ENCODE measurements at places on chromosomes 5 and 9. TPM values are rescaled to one million over a fixed set of nuclear protein-coding genes. Genes with fewer than 3 reads are reported as not detected.

The SUB1 gene
- total RNA-seq: 531 TPM

The GFM2 gene
- 33.0 TPM for total RNA-seq

The FOXD4L6 gene
- total RNA-seq: not detected

The RANBP6 gene
- 20.0 TPM for total RNA-seq

The OSMR gene
- not detected for total RNA-seq

The PDGFRB gene
- 0.34 TPM for total RNA-seq

The BARHL1 gene
- total RNA-seq: not detected

The NKD2 gene
- 1.1 TPM for total RNA-seq

- no peak overlapping the region for H3K4me3 ChIP-seq
- peaks cover 1% of the 10 kb centered on the region for H3K27me3 ChIP-seq
- H3K4me1 ChIP-seq: no peaks in the 10 kb centered on the region
- no peaks in the 10 kb centered on the region for H3K36me3 ChIP-seq
- no peak overlapping the region for H3K27ac ChIP-seq
- DNase-seq: no peak
Observed at GRCh38 chr5:37889612-37890317, 49.9 kb upstream of the GDNF start.

DNA sequence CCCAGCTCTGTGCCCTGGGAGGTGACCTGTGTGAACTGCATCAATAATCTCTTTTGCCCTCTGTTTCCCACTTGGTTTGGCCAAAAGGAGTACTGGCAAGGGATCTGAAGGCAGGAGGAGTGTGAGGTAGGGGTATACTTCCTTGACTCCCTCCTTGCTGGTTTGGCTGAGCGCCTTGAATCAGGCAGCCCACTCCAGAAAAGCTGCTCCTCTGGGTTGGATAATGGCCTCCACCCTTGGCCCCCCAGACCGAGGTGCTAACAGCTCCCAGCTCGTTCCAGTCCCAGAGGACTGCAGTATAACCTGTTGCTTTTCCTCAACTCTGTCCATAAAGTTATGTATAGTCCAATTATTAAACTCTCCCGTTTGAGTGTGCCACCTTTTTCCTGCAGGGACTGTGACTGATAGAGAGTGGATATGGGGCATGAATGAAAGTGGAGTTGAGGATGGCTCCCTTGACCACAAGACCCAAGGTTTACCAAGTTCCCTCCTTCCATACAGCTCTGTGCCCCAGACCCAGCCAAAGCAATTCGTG lies 88.2 kb upstream of the HAND1 start:
- DNase-seq: no peak
- H3K4me3 ChIP-seq: no peak overlapping the region
- peaks cover 18% of the 10 kb centered on the region for H3K27me3 ChIP-seq
- no peaks in the 10 kb centered on the region for H3K36me3 ChIP-seq
- H3K4me1 ChIP-seq: no peaks in the 10 kb centered on the region

DNA sequence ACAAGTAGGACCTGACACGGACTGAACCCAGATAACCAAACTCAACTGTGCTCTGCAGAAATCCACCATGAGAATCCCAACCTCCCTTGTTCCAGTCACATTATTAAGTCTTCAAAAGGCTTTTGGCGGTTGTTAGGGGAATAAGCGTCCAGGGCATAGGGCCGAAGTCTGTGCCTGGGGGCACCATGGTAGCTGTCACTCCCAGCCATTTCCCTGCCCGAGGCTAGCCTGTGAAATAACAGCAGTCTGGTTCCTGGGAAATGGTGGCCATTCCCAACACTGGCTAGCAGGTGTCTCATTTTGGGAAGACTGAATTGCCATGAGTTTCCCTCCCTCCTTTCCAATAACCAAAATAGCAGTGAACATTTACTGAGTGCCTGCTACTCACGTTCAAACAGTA lies 122.2 kb downstream of the CRB2 start:
- no peak for DNase-seq
- no peaks in the 10 kb centered on the region for H3K36me3 ChIP-seq
- H3K27ac ChIP-seq: no peak overlapping the region

DNA sequence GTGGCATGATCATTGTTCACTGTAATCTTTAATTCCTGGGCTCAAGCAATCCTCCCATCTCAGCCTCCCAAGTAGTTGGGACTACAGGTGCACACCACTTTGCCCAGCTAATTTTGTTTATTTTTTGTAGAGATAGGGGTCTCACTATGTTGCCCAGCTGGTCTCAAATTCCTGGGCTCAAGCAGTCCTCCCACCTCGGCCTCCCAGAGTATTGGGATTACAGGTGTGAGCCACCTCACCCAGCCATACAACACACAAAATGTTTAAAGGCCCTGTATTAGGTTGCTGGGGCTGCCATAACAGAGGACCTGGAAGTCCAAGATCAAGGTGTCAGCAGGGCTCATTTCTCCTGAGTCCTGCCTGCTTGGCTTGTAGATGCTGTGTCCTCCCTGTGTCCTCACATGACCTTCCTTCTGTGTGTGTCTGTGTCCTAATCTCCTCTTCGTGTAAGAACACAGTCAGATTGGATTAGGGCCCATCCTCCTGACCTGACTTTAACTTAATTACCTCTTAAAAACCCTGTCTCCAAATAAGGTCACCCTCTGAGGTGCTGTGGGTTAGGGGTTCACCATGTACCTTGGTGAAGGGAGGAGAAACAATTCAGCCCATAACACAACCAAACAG lies 5.4 kb downstream of the UBE2QL1 start:
- peaks cover 9% of the 10 kb centered on the region for H3K4me1 ChIP-seq
- peaks cover 64% of the 10 kb centered on the region for H3K27me3 ChIP-seq
- H3K36me3 ChIP-seq: no peaks in the 10 kb centered on the region
- no peak overlapping the region for H3K27ac ChIP-seq
- H3K4me3 ChIP-seq: no peak overlapping the region

DNA sequence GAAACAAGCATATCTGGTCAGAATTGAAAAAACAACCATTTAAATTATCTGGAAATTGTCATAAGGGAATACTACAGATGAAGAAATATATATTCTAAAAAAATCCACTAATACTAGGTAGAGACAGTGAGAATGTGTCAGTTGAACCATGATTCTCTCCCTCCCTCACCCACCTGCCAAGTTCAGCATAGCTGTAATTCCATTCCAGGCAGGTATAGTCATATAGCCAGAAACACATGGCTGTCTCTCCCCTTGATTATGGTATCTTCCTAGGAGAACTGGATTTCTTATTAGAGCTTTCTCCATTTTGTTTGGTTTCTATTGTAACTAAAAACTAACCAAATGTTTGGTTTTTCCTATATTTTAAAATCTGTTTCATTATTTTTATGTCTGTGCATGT lies 509.2 kb downstream of the CDH10 start:
- no peaks in the 10 kb centered on the region for H3K36me3 ChIP-seq
- H3K4me3 ChIP-seq: no peak overlapping the region
- no peak for DNase-seq
- H3K4me1 ChIP-seq: no peaks in the 10 kb centered on the region
- H3K27me3 ChIP-seq: no peaks in the 10 kb centered on the region

GRCh38 chr9:114210136-114210535 lies 54.8 kb downstream of the COL27A1 start:
- H3K36me3 ChIP-seq: no peaks in the 10 kb centered on the region
- no peaks in the 10 kb centered on the region for H3K27me3 ChIP-seq

DNA sequence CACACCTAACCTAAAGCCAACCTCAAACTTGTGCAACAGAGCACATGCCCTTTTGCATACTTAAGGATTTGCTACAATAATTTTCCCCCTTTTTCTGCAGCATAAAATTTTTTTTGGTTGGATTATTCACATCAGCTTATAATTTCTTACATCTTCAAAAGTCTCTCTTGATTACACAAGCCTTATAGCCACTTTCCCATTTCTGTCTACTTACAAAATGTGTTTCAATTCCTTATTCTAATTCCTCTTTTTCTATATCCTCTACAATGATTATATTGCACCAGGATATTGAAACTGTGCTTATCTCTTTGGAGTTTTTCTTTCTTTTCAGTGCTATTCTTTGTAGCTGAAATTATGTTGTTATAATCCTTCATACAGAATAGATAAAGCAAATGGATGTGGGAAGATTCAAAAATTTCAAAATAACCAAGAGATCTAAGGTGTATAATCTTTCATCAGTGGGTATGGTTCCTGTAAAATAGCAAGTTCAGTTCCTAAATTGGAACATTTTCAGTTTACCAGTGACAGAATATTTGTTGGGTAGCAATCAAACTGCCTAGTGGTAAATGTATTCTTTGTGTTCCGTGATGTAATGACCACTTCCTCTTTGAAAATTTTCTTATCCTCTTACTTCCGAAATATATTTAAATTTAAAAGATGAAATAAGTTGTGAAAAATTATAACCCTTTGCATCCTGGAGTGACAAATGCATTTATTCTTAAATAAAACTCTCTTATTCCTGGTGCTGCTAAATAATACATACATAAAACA lies 386.8 kb upstream of the CHD1 start:
- DNase-seq: no peak
- H3K27me3 ChIP-seq: no peaks in the 10 kb centered on the region
- no peaks in the 10 kb centered on the region for H3K36me3 ChIP-seq
- H3K27ac ChIP-seq: no peak overlapping the region

GRCh38 chr5:159543326-159543725 lies 213.0 kb upstream of the IL12B start:
- H3K36me3 ChIP-seq: no peaks in the 10 kb centered on the region
- peaks cover 6% of the 10 kb centered on the region for H3K27me3 ChIP-seq
- no peak overlapping the region for H3K27ac ChIP-seq
- no peaks in the 10 kb centered on the region for H3K4me1 ChIP-seq
- H3K4me3 ChIP-seq: no peak overlapping the region

DNA sequence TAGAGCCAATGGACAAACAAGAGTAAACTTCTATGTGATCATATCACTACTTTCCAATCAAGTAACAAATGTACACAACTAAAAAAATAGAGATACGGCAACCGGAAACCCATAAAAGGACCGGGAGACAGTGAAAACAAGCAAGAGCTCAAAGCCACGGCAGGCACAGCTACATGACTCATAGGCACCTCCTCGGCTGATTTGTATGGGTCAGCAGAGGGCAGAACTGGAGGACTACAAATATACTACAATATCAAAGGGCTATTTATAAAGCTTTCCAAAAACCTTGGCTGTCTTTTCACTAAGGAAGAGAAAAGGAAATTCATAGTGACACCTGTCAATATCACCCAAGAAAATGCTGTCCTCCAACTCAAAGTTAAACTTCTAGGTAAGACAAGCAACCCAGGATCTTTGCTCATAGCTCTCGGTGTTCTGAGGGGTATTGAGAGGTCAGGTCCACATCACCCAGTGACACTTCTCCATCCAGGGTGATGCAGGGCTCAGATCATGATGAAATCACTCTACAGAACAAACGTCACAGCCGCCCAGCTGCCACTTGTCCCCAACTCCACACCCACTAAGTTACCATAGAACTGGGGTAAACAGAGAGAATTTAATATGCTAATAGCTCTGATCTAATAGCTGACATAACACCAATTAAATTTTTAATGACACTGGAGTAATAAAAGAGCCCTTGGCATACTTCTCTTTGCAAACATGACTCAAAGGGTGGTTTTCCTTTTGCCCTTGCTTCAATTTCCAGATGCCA lies 41.3 kb downstream of the PFDN1 start:
- H3K27me3 ChIP-seq: no peaks in the 10 kb centered on the region
- peaks cover 27% of the 10 kb centered on the region for H3K36me3 ChIP-seq
- peaks cover 62% of the 10 kb centered on the region for H3K4me1 ChIP-seq

DNA sequence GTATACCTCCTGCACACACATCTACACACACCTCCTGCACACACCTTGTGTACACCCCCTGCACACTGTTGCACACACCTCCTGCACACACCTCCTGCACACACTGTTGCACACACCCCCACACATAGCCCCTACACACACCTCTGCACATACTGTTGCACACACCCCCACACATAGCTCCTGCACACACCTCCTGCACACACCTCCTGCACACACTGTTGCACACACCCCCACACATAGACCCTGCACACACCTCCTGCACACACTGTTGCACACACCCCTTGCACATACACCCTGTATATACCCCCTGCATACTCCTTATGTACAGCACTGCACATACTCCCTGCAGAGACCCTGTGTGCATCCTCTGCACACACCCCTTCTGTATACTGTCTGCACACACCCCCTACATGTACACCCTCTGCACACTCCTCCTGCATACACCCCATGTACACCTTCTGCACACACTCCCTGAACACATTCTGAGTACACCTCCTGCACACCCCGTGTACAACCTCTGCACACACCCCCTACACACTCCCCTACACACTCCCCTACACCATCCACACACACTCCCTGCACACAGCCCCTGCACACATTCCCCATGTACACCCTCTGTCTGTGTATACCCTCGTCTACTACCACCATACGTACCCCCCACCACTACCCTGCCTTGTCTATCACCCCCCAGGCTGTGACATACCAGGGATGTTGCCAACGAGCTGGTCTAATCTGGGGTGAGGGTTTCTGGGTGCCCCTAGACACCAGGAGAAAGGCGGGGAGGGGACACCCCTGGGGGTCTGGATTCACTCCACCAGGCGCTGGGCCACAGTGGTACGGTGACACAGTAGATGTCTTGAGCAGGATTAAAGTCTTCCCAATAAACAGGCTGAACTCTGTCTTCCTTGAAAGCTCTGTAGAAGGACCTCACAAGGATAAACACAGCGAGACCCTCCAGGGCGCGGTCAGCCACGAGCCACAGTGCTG lies 1.1 kb upstream of the CEP72 start:
- H3K27ac ChIP-seq: no peak overlapping the region
- H3K4me1 ChIP-seq: peaks cover 39% of the 10 kb centered on the region
- H3K27me3 ChIP-seq: peaks cover 6% of the 10 kb centered on the region

- no peak for DNase-seq
- H3K36me3 ChIP-seq: peaks cover 2% of the 10 kb centered on the region
- no peak overlapping the region for H3K27ac ChIP-seq
- H3K4me3 ChIP-seq: no peak overlapping the region
Observed at GRCh38 chr9:27505744-27506161, 18.3 kb upstream of the IFNK start.

GRCh38 chr5:56612759-56613158 lies 202.6 kb upstream of the MAP3K1 start:
- H3K27ac ChIP-seq: peak overlapping the region; percentile 55
- H3K4me1 ChIP-seq: peaks cover 78% of the 10 kb centered on the region
- peaks cover 18% of the 10 kb centered on the region for H3K36me3 ChIP-seq
- H3K4me3 ChIP-seq: no peak overlapping the region
- DNase-seq: no peak

DNA sequence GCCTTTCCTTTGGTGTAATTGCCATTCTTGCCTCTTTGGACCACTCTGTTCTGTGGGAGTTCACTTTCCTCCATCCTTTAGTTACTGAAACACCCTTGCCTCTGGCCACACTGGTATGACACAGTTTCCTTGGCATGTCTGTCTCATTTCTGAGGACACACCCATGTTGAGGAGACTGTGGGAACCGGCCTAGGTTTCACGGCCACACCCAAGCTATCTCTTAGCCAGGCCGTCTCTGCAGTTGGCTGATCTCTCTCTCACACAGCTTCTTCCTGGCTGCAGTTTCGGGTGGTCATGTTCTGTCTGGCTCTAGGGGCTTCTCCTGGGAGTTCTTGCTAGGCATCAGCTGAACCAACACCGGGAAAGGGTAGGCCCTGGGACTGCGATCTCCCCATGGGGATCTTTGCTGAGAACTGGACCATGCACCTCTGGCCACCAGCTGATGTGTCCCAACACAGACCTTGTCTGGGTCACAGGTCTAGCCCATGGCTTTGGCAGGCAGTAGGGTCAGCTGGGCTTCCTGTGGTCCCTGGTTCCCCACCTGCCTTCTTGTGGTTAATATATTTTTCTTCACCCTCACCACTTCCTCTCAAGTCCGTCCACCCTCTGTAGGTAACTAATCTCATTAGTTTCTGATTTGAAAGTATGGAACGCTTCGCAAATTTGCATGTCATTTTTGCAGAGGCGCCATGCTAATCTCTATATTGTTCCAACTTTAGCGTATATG lies 24.9 kb downstream of the ARHGEF37 start:
- no peaks in the 10 kb centered on the region for H3K36me3 ChIP-seq
- peak; percentile 20 for DNase-seq
- no peak overlapping the region for H3K4me3 ChIP-seq
- no peaks in the 10 kb centered on the region for H3K27me3 ChIP-seq

Data from activated CD4-positive, alpha-beta memory T cell treated with anti-CD3 and anti-CD28 coated beads for 36 hours (primary cell).